ENCODE measurements at places on chromosomes 1 and 21. TPM values are rescaled to one million over a fixed set of nuclear protein-coding genes. Genes with fewer than 3 reads are reported as not detected.

Gene RGS8
- polyA plus RNA-seq: not detected

Gene UCK2
- 66.5 TPM for polyA plus RNA-seq

Gene SAMSN1
- polyA plus RNA-seq: not detected

GRCh38 chr1:78919150-78919549 is 87.4 kb downstream of the ADGRL4 start:
- DNase-seq: no peak

DNA sequence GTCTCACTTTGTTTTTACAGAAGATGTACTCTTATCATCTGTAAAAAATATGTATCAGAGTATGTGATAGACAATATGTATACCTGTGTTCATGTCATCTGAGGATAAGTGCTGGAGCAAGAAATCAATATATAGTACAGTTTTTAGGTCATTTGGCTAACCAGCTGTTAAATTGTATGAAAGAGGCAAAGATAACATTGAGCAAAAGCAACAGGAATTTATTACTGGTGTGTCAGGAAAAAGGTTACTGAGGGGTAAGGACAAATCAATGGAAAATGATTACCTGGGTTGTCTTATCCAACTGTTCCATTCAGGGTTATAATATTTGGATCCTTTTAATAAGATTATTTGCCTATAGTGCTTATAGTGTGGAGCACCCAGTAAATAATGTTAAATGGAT is 4.9 kb downstream of the HIPK1 start:
- DNase-seq: no peak

GRCh38 chr1:20552728-20553445 is 514 bp downstream of the FAM43B start:
- DNase-seq: no peak

GRCh38 chr1:70426154-70427131 is 15.4 kb downstream of the CTH start:
- DNase-seq: peak; percentile 89

GRCh38 chr1:160645386-160646130 is 1.3 kb downstream of the SLAMF1 start:
- no peak for DNase-seq

- no peak for DNase-seq
Observed at GRCh38 chr1:108976658-108977057, 13.4 kb upstream of the CLCC1 start.

DNA sequence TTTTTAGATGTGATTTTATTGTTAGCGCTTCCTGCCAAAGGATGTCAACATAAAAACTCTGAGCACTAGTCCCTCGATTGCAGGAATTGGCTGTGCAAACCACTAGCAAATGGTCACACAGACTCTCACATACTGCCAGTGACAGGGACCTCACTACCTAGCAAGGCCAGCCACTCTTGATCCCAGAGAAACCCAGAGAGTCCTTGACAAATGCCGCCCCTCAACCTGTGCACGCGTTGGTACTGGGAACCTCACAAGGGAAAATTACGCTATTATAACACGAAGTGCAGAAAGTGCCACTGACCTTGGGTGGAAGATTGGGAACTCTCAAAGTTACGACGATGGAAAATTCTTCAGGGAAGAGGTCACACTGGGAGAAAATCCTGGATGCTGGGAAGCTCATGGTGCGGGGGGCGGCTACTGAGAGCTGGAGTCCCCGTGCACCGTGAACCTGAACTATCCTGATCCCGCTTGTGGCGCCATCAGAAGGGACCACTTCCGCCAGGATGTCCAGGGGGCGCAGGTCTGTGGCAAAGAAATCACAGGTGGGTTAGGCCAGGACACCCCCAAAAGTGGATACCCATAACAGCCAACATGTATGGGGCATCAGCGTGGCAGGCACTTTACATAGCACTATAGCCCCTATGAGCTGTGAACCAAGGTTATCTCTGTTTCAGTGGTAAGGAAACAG is 5.9 kb upstream of the KRTAP10-4 start:
- no peak for DNase-seq

- DNase-seq: no peak
Observed at GRCh38 chr1:1606232-1606631, 6.3 kb upstream of the FNDC10 start.

DNA sequence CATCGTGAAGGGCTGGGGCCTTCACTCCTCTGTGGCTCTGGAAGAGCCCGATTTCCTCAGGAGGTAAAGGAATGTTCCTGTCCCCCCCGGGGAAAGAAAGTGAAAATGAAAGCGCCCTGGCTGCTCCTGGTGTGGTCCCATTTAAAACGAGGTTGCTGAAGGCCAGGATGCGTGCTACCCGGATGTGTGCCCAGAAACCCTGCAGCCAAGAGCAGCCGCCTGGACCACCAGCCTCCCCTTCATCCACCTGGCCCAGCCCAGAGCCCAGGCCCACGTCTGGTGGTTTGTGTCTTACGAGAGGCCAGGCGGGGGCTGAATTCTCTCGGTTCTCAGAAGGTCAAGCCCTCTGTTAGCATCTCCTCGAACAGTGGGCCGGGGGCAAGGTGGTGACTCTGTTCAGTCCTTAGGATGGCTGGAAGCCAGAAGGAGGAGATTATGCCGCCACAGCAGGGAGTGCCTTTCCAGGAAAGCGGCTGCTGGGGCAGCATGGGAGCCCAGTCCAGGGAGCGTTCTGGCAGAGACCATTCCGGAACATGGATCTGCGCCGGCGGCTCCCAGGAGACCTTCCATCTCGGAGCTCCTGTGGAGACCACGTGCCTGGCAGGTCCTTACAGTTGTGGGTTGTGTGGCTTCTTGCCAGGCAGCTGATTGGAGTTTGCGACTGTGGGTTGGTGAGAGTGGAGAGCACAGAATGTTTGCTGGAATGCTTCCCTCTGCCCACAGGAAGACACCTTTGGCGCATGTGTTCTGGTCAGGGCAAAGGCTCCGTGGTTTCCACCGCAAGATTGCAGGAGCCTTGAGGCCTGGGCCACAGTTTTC is 1.4 kb downstream of the GUK1 start:
- peak; percentile 42 for DNase-seq

- peak; percentile 23 for DNase-seq
Observed at GRCh38 chr1:171595324-171595723, 26.7 kb upstream of the MYOCOS start.

GRCh38 chr1:244326757-244327156 is 125.0 kb downstream of the ADSS2 start:
- DNase-seq: no peak

DNA sequence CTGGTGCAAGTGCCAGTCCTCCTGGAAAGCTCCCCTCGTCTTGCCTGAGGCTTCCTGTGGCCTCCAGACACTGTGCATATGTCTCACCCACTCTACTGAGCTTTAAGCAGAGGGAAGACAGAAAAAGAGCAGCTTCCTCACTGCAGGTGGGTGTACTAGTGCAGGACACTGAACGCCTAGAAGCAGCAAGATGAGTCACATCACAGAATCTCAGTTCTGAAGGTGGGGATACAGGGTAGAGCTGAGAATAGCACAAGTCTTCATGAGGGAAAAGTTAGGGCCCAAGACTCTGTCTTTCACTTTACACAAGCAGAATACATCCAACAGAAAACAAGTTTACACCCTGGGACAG is 37.4 kb downstream of the PCAT6 start:
- no peak for DNase-seq

GRCh38 chr1:205907794-205908193 is 35.5 kb downstream of the SLC26A9 start:
- DNase-seq: no peak

DNA sequence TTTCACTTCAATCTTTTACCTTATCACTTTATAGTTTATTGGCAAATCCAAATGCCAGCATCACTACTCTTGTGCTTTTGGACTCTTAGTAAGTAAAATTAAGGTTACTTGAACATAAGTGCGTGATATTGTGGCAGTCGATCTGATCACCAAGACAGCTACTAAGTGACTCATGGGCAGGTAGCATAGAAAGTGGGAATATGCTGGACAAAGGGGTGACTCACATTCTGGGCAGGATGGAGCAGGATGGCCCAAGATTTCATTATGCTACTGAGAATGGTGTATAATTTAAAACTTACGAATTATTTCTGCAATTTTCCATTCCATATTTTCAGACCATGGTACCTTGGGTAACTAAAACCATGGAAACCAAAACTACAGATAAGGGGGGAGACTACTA is 120.2 kb downstream of the ROR1 start:
- DNase-seq: peak; percentile 50

- no peak for DNase-seq
Observed at GRCh38 chr1:170700842-170701615, 37.1 kb downstream of the PRRX1 start.

DNA sequence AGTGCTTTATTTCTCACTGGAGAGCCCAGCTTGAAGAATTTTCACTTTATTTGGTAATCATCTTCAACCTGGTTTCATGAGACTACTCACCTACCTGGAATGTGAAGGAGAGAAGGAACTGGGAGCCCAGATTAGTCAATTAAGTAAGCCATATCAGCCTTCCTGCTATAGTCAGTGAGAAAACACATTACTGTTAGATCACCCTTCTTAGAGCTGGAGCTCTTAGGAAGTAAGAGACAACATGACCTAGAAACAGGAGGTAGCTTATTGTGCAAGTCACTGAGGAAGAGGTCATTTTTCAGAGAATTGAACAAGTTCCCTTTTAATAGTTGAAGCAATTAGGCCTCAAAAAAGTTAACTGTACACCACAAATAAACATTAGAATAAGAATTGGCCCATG is 49.2 kb upstream of the TEKT2 start:
- peak; percentile 93 for DNase-seq
